ENCODE measurements at places on chromosomes 12 and 14.

GRCh38 chr12:3152011-3152511, 74.9 kb downstream of the TSPAN9 start:
- DNase-seq, result no peak

GRCh38 chr12:38350342-38351174, 34.0 kb downstream of the ALG10B start:
- no peak for DNase-seq

- no peak for DNase-seq
Observed at GRCh38 chr12:57092876-57093414, 4.0 kb downstream of the NAB2 start.

- no peak for DNase-seq
Observed at GRCh38 chr14:78608998-78609787, 439.0 kb downstream of the NRXN3 start.

- no peak for DNase-seq
Observed at GRCh38 chr12:45827974-45828373, 98.5 kb downstream of the ARID2 start.

- no peak for DNase-seq
Observed at GRCh38 chr12:6223545-6223944, 23.3 kb downstream of the CD9 start.

DNA sequence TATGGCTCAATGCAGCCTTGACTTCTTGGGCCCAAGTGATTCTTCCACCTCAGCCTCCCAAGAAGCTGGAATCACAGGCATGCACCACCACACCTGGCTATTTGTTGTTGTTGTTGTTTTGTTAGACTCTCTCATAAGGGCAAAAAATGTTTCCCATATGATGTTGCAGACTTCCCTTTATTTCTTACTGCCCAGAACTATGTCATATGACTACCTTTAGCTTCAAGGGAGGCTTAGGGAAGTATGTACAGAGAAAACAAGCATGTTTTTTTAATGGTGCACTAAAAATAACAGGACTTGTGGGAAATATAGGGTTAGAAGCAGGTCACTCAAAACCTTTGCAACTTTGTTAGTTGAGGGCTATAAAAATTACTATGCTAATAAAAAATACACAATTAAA, 4.3 kb upstream of the GPR19 start:
- DNase-seq, result no peak

GRCh38 chr12:124407074-124407473, 112.2 kb downstream of the RFLNA start:
- no peak for DNase-seq

DNA sequence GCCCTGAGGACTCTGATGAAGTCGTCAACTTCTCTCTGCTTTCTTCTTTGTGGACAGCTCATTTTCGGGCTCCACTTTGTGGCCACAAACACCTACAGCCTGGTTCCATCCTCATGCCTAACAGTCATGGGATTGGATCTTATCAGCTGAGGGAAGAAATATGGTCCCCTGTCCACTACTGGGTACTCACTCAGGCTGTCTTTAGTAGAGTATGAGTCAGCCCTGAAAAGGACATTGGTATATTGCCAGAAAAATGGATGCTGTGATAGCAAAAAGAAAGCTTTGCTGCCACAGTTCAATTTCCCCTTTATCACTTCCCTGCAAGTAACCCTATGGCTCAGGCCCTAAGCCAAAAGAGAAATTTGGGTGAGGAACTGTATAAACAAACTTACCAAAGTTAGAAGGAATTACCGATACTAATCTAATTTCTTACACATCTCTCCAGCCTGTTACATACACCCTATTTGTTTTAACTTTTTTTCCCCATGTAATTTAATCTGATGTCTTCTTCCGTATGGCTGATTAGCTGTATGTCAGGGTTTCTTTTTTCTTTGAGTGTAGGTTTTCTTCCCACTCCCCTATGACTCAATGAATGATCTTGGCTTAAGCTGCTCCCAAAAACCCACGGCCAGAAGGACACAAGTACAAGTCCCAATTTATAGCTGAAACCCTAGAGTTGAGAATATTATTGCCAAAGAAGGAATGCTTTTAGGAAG, 29.1 kb downstream of the MTHFD1 start:
- DNase-seq, result no peak

DNA sequence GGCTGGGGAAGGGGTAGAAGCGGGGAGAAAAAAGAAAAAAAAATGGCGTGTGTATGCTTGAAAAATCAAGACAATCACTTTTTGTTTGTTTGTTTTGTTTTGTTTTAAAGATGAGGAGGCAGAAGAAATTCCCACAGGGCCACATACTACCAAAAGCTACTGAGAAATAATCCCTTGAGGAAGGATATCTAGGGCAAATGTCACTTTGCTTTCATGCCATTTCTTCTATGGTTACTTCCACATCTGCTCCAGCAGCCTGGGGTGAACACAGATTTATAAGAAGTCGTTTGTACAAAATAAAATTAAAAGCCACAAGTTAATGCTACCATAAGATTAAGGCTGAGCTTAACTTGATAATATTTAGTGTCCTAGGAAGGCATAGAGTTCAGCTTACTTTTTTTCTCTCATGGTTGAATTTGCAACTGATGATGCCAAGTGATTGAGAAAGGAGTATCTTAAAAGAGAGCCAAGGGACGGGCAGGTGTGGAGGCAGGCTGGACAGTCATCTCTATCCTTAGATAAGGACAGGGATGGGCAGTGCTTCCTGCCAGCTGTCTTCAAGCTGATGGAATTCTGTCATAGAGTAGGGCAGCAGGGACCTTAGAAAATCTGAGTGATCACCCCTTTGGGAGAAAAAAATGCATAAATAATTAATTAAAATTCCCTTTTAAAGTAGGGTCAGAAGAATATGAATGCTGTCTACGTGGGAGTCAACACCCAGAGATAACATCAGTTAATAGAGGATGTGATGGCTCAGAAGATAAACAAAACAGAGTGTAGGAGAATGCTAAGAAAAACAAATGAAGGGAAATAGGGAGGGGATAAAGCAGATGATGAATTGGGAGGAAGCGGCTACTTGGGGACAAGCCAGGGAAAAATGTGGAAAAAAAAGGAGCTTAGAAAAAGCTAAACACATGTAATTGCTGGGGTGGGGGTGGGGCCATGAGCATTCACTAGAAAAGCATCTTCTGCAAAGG, 57.1 kb downstream of the DYRK2 start:
- peak; percentile 84 for DNase-seq

GRCh38 chr14:102557434-102558226, 34.8 kb upstream of the RCOR1 start:
- DNase-seq, result no peak

GRCh38 chr12:40216516-40217288, 8.1 kb upstream of the LRRK2 start:
- DNase-seq, result no peak

All from AG04449 (cell line).